NCI-H774 (cell line): ENCODE measurements at places on chromosomes 13 and 19.

DNA sequence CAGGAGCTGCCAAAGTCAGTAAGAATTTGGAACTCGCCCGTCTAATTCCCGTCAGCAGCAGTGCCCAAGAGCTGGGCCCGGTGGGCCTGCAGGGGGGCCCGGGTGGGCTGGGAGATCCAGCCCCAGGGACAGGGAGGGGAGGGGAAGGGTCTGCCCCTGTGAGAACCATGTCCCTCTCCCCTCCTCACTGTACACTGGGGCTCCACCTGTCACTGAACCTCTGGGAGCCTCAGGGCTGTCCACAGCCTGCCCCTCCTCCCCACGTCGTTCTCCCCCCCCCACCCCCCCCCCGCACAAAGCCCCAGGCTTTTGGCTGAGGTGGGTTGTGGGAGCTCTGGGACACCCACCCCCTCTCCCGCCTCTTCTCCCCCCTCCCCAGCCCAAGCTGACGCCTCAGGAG, 8.2 kb downstream of the ZNF296 start:
- no peak for DNase-seq

GRCh38 chr13:92802776-92803175, 423.8 kb upstream of the GPC6 start:
- no peak for DNase-seq

DNA sequence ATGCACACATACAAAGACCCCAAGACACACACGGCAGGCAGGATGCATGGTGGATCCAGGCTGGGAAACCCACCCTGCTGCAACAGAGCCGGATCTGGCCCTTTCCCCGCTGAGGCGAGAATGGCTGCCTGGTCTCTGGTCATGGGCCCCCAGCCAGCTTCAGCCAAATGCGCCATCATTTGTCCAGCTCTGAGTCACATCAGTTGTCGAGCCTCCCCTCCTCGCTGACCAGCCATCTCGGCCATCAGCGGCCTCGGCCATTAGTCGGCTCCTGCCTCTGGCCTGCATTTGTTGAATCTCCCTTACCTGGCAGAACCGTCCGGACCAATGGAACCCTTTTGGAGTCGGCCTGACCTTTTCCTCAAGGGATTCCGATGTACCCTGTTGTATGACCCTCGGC, 38.5 kb upstream of the POU2F2 start:
- DNase-seq: no peak

DNA sequence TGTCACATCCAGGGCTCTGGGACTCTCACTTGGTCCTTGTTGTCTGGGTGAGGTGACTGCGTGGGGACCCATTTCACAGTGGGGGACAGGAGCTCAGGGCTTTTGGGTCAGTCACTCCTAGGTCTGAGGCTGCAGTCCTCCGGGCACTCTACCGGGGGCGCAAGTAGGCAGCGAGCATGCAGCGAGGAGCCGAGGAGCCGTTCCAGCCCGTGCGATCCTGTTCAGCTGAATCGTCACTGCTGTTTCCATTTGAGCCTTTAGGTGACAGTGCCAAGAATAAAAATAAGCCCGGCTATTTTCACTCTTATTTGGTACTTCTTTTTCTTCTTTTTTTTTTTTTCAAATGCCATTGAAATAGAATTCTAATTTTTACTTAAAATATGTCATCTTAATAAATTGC, 126.5 kb downstream of the ZNF536 start:
- no peak for DNase-seq

DNA sequence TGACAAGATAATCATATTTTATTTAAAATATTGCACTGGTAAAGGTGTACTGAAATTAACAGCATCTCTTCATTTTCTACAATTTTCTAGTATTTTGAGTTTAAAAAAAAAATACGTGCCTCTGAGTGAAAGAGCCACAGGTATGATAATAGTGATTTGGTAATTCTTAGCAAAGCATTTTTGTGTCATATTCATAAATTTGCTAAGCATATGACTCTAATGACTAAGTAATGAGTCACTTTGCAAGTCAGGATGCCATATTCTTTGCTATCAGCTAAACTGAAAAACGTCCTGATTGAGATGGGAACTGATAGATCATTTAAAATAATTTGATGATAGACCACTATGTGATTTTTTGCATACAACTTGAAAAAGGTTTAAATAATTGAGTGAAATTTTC, 136.1 kb upstream of the IRS2 start:
- DNase-seq: no peak

DNA sequence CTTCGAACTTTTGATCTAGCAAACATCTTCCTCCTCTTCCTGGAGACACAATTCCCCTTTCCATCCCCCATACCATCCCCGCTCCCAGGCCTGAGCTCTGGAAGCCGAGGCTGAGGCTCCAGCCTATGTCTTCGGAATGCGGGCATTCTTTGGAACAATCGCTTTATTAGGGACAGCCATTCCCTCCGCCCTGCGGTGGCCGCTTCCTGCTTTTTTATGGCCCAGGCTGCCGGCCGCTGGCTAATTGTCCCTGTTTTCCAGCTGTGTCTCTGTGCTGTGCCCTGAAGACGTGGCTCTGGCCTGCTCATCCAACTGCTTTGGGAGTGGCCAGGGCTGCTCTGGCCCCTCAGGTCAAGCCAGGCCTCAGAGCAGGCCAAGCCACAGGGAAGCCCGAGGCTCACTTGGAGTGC, 2.1 kb upstream of the CDX2 start:
- no peak for DNase-seq

- no peak for DNase-seq
These were observed 44.9 kb downstream of the ZNF611 start for GRCh38 chr19:52689843-52690368.

GRCh38 chr19:29528350-29528945, 2.7 kb downstream of the VSTM2B start:
- DNase-seq: no peak

DNA sequence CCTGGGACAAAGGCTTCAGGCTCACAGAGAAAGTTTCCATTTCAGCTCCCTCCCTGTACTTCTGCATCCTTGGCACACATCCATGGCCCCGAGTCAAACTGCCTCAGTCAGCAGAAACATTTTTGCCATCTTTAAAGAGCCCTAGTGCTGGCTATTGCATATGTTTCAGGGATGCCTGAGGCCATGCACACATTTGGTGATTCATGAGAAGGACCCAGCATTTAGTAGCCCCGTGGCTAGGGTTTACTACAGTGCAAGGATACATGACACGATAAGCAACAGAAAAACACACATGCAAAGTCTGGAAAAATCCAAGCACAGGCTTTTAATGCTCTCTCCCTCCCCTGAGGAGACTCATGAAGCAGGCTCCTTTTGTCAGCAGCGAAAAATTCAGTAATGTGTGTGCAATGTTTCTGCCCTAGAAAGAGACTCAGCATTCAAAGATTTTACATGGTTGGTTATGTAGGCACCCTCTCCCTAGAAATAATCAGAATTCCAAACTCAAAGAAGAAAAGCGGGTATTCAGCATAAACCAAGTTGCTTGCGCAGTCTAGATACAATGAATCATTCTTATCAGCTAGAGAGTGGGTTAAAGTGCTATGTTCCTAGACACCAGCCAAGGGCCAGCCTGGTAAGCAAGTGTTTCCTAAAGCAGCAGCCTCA, 17.6 kb downstream of the ACOD1 start:
- no peak for DNase-seq

DNA sequence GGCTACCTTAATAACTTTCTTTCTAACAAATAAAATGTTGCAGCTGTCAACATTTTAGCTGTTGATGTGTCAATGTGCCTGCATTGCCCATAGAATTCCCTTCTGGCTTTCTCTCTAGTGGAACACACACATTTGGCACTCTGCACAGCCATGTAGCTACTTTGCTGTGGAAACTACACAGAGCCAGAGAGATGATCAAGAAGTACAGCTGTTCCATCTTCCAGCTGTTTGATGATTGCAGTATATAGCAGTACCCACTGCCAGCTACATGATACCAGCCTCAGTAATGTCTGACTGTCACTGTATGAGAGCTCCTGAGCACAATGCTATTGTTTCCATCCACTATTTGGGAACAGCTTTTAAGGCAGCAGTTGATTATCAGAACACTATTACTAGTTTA, 843.0 kb downstream of the PCDH17 start:
- DNase-seq: no peak

DNA sequence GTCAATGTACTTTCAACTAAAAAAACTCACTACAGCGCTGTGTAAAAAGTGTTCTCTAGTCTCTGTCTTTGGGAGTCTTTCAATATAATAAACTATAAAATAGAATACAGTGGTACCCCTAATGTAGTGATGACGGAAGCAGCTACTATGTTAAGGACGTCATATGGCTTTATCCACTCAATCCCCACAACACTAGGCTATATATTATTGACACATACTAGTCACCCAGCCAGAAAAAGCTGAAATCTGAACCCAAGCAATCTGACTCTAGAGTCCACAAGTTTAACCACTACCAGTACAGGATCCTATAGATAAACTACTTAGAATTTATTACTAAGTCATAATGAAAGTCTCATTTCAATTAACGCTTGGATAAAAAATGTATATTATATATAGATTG, 48.3 kb downstream of the ELF1 start:
- no peak for DNase-seq

DNA sequence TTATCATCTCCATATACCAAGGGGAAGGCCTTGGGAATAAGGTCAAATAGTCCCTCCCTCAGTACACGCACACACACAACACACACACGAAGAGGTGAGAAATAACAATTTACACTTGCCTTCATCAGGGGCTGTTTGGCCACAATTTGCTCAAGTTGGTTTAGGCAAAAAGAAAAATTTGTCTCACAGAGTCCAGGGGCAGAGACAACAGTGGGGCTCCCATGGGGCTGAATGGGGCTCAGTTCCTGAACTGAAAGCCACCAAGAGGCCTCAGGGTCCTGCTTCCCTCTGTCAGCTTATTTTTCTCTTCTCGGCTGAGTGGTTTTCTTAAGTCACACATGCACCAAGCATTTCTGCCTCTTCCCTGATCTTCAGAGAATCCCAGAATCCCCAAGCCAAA, 35.5 kb downstream of the PCDH8 start:
- DNase-seq: no peak

- no peak for DNase-seq
These were observed 105.6 kb downstream of the SPRY2 start for GRCh38 chr13:80235166-80235966.

DNA sequence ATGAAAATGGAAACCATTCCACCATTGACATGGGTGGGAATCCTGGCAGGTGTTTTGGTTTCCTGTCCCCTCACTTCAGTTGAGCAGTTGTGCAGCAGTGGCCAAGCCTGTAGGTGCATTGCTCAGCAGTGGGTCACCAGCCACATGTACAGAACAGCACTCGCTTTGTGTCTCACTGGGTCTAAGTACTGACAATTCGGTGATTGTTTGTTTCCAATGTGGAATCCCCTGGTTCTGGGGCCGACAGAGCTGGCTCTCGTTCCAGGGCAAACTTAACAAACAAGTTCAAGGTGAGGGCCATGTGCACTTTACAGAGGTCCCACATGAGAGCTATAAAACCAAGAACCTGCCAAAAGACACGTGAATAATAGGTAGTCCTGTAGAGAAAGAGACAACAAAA, 54.1 kb upstream of the SPATA13 start:
- DNase-seq: no peak

DNA sequence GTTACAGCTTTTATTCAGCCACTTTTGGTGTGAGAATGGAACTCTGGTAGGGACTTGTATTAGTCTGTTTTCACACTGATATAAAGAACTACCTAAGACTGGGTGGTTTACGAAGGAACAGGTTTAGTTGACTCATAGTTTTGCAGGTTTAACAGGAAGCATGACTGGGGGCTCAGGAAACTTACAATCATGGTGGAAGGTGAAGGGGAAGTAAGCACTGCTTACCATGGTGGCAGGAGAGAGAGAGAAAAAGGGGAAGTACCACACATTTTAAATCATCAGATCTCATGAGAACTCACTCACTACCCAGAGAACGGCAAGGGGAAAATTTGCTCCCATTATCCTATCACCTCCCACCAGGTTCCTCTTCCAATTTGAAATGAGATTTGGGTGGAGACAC, 942.2 kb downstream of the PCDH17 start:
- no peak for DNase-seq

GRCh38 chr13:58134012-58134411, 502.5 kb downstream of the PCDH17 start:
- DNase-seq: no peak

GRCh38 chr19:14363183-14364097, 17.8 kb upstream of the ADGRE5 start:
- DNase-seq: no peak
